Hematopoietic multipotent progenitor cell treated with erythropoietin and hydrocortisone succinate and interleukin-3 and kit ligand, for 15 days (in vitro differentiated cells): ENCODE measurements at places on chromosomes 11 and 22.

DNA sequence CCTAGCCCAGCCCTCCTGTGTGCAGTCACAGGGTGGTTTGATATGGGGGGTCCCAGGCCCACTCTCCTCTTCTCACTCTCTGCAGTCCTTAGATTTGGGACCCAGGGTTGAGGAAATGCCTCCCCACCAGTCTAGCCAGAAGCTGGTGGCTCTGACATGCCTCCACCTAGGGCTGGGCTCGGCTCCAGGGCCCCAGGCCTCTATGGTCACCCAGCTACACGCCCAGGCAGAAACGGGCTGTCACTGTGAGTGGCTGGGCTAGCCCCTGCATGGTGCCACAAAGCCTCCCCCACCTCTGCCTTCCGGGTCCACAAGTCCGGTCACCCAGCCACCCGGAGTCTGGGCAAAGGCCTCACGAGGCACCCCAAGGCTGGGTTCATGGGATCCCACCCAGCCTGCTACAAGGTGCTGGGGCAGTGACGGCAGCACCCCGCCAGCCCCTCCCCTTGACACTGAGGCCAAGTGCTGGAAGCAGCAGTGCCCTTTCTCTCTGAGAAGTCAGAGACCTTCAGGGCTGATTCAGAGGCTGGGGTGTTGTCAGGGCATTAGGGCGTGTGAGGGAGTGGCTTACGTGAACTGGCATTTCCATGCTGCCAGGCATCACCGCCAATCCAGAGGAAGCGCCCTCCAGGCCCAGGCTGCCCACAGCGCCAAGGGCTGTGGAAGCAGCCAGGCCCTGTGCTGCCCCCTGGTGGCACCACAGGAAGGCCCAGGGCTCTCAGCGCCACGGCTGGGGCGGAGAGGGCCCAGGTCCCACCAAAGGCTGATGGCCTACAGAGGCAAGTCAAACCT lies 638 bp upstream of the PITPNM1 start:
- DNase-seq = peak; percentile 88

GRCh38 chr22:23061471-23062280 lies 8.6 kb upstream of the GNAZ start:
- DNase-seq = no peak

- DNase-seq = no peak
Measured at GRCh38 chr11:85826116-85826855, 15.3 kb upstream of the SYTL2 start.

- no peak for DNase-seq
Measured at GRCh38 chr22:44211946-44212930, 31.5 kb downstream of the PARVG start.

- DNase-seq = no peak
Measured at GRCh38 chr22:19815823-19816290, 38.8 kb downstream of the GNB1L start.

- DNase-seq = no peak
Measured at GRCh38 chr22:20159076-20159475, 8.2 kb upstream of the CCDC188 start.

- DNase-seq = no peak
Measured at GRCh38 chr11:47156333-47156732, 20.3 kb downstream of the ARFGAP2 start.

DNA sequence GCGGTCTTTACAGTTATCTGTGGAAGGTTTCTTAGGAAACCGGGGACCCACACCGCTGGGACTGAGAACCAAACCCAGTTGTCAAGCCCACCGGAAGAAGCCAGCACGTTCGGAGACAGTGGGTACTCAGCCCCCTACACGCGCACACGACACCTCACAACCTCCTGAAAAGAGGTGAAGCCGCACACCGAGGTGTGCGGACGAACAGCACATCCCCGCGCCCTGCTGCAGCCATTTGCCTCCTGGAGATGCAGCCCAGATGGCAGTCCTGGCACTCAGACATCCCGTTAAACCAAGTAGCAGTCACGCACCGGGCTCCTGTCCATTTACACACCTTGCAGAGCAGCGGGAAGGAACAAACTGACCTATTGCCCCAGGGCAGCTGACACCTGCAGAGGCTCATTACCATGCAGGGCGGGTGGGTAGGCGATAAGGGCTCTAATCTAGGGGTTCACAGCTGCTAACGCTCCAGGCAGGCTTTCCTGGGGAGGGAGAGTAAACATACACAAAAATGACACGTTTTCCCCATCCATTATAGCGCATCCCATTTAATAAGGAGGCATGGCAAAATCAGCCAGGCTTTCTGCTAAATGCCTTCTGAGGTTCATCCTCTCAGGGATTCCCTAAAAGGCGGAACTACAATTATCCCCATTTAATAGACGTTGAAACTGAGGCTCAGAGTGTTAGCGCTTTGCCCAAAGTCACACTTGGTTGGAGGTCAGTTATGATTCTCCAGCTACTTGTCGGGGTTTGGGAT lies 864 bp upstream of the EHBP1L1 start:
- DNase-seq = peak; percentile 88

DNA sequence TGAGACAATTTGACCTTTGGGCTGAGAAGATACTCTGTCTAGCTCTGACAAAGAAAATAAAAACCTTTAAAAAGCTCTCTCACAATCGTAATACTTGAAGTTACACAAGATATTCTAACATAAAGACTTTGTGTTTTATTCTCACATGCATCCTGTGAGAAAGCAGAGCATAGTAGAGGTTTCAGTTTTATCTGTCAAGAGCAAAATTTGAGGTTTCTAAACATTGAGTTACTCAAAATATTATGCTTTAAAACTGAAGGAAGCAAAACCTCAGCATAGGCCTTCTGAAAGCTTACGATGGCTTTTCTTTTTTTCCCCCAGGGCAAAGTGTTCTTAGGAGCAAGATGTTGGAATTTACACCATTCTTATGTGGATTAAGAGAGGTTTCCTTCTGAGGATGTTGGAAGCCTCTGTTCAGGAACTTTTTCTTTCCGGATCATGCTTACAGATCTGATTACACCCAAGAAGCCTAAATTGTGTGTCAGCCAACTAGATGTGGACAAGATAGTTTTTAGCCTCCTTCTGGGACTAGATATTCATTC lies 15.0 kb upstream of the OR51M1 start:
- DNase-seq = no peak

- no peak for DNase-seq
Measured at GRCh38 chr22:50009251-50009650, 3.3 kb downstream of the IL17REL start.

DNA sequence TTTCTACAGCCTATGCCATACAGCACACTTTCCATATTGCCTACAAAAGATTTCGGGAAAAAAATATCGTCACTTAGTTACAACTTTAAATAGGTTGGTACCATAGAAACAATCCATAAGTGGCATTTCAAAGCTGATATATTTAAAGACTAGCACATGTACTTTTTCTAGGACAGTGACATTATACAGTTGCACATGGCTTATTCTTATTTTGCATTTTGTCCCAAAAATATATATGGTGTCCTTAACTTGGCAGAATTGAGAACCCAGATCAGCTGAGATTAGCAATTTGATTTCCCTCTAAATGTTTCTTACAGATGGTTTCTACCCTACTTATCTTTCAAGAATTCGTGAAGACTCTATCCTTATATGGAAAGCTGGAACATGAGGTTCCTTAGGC lies 3.7 kb upstream of the TFIP11 start:
- no peak for DNase-seq

DNA sequence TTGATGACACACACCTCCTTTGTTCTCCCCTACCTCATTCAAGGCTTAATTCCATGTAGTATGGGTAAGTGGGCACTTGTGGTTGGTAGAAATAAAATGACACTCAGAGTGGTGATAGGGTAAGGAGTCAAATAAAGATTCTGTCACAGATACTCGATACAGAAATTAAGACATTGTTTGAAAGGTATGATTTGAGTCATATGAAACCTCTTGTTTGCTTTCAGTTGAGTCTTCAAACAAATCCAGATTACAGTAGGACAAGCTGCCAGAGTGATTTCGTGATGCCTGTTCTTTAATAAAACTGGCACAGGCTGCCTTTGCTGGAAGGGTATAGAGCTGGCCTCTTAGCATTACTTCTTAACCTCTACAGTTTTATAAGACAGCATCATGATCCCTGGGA lies 182.4 kb downstream of the SPON1 start:
- DNase-seq = no peak

GRCh38 chr11:20824773-20825172 lies 155.4 kb downstream of the NELL1 start:
- no peak for DNase-seq

- DNase-seq = no peak
Measured at GRCh38 chr11:124846070-124846673, 19.1 kb upstream of the ROBO3 start.

- DNase-seq = peak; percentile 3
Measured at GRCh38 chr11:17703951-17704350, 15.4 kb upstream of the MYOD1 start.

- DNase-seq = no peak
Measured at GRCh38 chr22:24442352-24442744, 14.9 kb downstream of the ADORA2A start.

GRCh38 chr11:94803491-94803890 lies 35.3 kb downstream of the AMOTL1 start:
- DNase-seq = no peak

DNA sequence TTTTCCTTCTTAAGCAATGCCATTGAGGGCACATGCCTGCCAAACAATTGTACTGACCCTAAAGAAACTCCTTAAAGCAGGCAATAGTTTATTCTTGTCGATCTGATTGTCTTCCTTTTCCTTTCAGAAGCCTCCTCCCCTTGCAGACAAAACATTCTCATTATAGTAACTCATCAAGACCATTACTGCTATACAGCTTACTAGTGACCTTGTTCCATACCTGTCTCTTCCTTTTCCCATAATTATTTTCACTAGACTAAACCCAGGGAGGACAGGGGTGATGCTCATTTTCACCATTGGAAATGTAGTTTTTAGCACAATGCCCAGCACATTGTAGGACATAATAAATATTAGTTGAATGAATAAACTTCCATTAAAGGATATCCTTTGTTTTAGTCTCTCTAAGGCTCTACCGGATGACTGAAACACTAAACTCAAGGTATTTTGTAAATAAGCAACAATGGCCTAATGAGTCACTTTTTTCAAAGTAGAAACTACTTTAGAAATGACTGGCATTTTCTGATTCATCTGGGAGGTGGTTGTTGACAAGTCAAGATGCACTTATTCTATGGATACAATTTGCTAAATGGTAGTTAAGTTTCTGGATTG lies 9.3 kb upstream of the MSANTD4 start:
- DNase-seq = no peak

DNA sequence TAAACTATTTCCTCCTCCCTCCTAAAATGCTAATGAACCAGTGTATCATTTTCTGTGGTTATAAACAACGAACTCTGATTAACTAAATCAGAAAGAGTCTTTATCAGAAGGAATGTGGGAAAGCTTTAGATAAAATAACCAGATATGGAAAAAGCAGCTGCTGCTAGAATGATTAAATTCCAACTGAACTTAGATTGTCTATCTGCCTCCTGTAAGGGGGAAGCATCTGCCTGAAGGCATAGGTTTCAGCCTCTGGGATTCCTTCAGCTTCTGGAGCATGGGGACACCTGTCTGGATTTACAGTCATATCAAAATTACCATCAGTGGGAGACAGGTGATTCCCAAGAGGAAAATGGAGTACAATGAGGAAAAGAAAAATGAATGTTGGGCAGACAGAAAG lies 1095.5 kb upstream of the CCDC90B start:
- DNase-seq = no peak

DNA sequence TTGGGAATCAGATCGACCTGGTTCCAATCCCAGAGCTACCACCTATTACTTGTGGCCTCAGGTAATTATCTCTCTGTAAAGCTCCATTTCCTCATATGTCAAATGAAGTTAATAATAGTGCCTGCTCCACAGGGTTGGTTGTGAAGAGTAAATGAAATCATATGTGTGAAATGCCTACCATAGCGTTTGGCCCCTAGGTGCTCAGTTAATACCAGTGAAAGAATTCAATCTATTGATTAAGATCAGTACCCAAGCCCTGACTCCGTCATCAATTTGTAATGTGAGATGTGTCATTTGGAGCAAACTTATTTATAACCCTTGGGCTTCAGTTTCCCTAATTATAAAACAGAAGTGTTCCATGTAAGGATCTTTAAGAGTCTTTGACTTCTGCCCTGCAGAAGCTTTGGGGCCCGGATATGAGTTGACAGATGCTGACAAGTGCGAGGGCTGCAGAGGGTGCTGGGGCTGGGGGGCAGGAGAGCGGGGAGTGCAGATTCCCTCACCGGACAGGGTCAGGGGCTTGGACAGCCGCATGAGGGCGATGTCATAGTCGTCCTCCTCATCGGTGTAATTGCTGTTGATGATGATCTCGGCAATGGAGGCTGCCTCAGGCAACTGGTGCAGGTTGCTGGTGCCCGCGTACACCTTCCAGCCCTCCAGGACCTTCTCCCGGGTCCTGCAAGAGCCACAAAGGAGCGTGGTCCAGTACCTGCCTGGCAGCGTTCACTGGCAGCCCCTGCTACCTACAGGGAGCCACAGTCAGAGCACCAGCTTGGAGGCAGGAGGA lies 20.9 kb downstream of the TMPRSS13 start:
- DNase-seq = no peak

DNA sequence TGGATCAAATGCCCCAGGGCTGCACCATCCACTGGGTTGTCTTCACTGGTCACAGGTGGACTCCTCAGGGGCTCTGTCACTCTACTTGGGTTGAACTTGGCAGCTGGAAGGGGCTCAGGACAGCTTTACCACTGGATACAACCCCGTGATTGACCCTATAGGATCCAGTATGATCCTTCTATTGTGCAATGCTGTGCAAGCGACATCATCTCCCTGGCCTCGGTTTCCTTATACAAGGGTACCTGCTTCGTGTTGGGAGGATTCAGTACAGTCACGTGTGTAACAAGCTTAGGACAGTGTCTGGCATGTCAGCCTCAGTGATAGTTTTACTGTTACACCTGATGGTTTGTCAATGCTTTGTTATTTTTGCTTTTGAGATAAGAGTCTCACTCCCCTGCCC lies 20.5 kb upstream of the MIEF1 start:
- DNase-seq = no peak

- DNase-seq = no peak
Measured at GRCh38 chr11:78532991-78533390, 41.7 kb downstream of the NARS2 start.

DNA sequence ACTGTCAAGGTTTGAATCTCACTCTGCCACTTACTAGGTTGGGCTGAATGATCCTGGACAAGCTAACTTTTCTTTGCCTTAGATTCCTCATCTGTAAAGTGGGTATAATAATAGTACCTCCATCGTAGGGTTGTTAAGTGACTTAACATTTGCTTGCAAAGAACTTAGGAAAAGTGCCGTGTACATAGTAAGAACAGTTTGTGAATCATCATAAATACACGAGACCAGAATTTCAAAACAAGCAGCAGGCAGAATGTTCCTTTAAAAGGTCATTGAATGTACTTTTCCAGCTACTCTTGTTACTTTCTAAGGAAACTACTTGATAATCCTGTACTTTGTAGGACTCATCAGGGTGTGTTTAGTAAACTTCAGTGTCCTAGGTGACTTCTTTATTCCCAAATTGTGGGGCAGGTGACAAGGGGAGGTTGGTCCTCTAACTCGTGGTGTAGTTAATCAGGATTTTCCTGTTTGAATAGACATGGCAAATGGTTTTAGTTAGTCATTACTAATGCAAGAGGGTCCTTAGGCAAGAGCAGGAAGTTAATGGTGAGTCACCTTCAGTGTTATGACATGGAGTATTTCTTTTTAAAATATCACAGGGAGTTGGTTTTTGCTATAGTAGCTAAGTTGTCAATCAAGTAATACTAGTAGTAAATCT lies 67.9 kb downstream of the YAP1 start:
- no peak for DNase-seq

GRCh38 chr11:70241709-70242108 lies 28.8 kb upstream of the PPFIA1 start:
- DNase-seq = no peak

- DNase-seq = no peak
Measured at GRCh38 chr22:46415776-46416519, 80.4 kb downstream of the TRMU start.

GRCh38 chr11:132717824-132718223 lies 814.5 kb downstream of the OPCML start:
- DNase-seq = no peak
